ENCODE measurements at places on chromosomes 3 and 15. TPM values are rescaled to one million over a fixed set of nuclear protein-coding genes. Genes with fewer than 3 reads are reported as not detected.

CAND2 gene
- 4.0 TPM for total RNA-seq

ITGA11 gene
- 4.5 TPM for total RNA-seq

- no peak overlapping the region for H3K27ac ChIP-seq
- no peaks in the 10 kb centered on the region for H3K4me1 ChIP-seq
- no peaks in the 10 kb centered on the region for H3K27me3 ChIP-seq
Measured at GRCh38 chr3:151347432-151347831, 18.1 kb upstream of the P2RY13 start.

TNFAIP8L3 gene
- total RNA-seq, result 5.0 TPM

DNA sequence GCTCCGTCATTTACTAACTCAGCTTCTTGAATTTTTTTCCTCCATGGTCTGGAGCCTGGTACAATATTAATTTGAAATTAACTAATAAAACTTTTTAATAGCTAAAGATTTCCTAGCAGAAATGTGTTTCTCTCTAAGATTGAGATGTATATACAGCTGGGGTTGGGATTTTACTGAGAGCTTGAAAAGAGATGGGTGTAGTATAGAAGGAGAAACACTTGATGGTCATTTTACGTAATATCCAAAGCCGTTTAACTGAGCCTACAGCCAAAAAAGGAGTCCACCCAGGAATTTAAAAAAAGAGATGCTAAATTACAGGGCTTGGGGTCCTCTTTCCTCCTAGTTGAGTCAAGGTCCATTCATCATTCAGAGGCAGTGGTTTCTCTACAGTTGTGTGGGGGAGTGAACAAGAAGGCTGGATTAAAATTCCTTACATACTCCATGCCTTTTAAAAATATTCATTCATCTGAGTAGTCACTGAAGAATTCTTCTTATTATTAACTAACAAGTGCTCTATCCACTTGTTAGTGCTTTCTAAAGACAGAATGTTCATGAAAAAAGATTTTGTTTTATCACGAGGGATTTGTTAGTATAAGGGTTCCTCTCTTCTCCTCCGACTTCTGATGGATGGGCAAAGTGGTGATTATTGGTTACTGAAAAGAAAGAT is 255.3 kb upstream of the IL12A start:
- no peaks in the 10 kb centered on the region for H3K27me3 ChIP-seq
- DNase-seq, result no peak
- H3K36me3 ChIP-seq, result no peaks in the 10 kb centered on the region
- no peak overlapping the region for H3K27ac ChIP-seq

DNA sequence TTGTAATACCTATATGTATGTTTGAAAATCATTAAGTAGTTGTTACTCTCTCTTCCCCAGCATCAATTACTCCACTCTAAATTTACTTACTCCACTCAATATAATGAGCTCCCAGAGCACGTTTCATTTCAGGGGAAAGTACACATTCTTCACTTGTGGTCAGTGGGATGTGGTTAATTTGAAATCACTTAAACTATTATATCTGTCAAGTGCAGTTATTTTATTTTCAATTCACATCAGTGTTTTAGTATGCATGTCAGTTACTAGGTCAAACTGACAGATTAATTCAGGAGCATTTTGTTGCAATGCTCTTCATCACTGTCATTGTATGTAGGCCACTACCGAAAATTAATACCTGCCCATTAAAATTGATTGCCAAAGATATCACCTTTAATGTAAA is 376.1 kb downstream of the ZIC4 start:
- no peak for DNase-seq
- no peak overlapping the region for H3K4me3 ChIP-seq
- no peaks in the 10 kb centered on the region for H3K36me3 ChIP-seq
- no peaks in the 10 kb centered on the region for H3K4me1 ChIP-seq
- H3K27ac ChIP-seq, result no peak overlapping the region

DNA sequence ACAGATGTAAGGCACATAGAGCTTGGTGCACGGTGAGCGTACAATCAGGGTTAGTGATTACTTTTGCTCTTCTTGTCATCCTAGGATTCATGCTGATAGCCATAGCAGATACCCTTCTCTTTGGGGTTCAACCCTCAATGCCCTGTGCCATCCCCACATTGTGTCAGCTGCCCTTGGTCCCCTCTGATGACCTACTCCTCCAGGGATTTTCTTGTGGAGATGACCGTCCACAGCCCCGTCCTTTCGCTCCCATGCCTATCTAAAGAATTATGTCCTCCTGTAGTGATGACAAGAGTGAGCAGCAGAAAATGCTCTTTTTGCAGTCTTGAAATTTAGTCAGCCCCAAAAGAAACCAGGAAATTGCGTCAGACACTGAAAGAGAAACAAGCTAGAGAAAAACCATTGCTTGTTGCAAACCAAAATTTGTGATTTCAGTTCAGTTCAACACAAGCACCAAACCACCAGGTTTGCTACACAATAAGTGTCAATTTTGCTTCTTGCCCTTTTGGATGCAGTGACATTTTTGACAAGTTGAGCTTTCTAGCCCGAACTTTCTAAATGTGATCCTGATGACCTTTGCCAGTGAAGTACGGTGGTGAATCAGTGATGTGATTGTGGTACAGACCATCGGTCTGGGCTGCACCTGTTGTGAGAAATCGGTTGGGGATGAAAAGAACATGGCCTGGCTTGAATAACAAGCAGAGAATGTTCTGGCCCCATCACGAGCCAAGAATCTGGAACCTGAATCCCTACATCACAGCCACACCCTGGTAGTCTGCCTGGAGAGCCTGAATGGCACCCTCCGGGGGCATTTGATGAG is 41.3 kb downstream of the CMTM7 start:
- H3K27ac ChIP-seq, result no peak overlapping the region
- H3K27me3 ChIP-seq, result no peaks in the 10 kb centered on the region
- no peaks in the 10 kb centered on the region for H3K36me3 ChIP-seq
- no peaks in the 10 kb centered on the region for H3K4me1 ChIP-seq

GRCh38 chr3:148218222-148218621 is 479.5 kb upstream of the AGTR1 start:
- H3K27me3 ChIP-seq, result no peaks in the 10 kb centered on the region
- DNase-seq, result no peak
- H3K36me3 ChIP-seq, result no peaks in the 10 kb centered on the region
- no peaks in the 10 kb centered on the region for H3K4me1 ChIP-seq
- no peak overlapping the region for H3K4me3 ChIP-seq

GRCh38 chr15:90883976-90884718 is at the start of gene FES:
TSS of gene FES (plus strand) at chr15:90884504. CDS start at chr15:90885046, 542 bp downstream.
- no peaks in the 10 kb centered on the region for H3K27me3 ChIP-seq
- peaks cover 43% of the 10 kb centered on the region for H3K36me3 ChIP-seq
- H3K27ac ChIP-seq, result peak within 1 kb of the TSS; percentile 96
- DNase-seq, result peak; percentile 91
- peaks cover 49% of the 10 kb centered on the region for H3K4me1 ChIP-seq

CCDC54 gene
- total RNA-seq, result not detected

- H3K36me3 ChIP-seq, result no peaks in the 10 kb centered on the region
- peaks cover 14% of the 10 kb centered on the region for H3K4me1 ChIP-seq
- no peak overlapping the region for H3K27ac ChIP-seq
Measured at GRCh38 chr3:160806094-160806493, 50.1 kb downstream of the PPM1L start.

ZNF385D gene
- total RNA-seq, result 0.89 TPM

LDHAL6B gene
- total RNA-seq, result not detected

GRCh38 chr3:33171580-33171979 is 47.0 kb downstream of the SUSD5 start:
- no peaks in the 10 kb centered on the region for H3K36me3 ChIP-seq
- peak; percentile 19 for DNase-seq
- H3K27ac ChIP-seq, result no peak overlapping the region

GRCh38 chr3:31166249-31166885 is 271.9 kb upstream of the GADL1 start:
- H3K36me3 ChIP-seq, result no peaks in the 10 kb centered on the region
- peak; percentile 70 for DNase-seq
- H3K27me3 ChIP-seq, result no peaks in the 10 kb centered on the region
- peaks cover 17% of the 10 kb centered on the region for H3K4me1 ChIP-seq
- H3K27ac ChIP-seq, result no peak overlapping the region

Measured in stomach (tissue), 19 donors.